ENCODE measurements at places on chromosomes 1 and 21.

- no peak for DNase-seq
Measured at GRCh38 chr1:55334797-55335196, 119.6 kb upstream of the USP24 start.

DNA sequence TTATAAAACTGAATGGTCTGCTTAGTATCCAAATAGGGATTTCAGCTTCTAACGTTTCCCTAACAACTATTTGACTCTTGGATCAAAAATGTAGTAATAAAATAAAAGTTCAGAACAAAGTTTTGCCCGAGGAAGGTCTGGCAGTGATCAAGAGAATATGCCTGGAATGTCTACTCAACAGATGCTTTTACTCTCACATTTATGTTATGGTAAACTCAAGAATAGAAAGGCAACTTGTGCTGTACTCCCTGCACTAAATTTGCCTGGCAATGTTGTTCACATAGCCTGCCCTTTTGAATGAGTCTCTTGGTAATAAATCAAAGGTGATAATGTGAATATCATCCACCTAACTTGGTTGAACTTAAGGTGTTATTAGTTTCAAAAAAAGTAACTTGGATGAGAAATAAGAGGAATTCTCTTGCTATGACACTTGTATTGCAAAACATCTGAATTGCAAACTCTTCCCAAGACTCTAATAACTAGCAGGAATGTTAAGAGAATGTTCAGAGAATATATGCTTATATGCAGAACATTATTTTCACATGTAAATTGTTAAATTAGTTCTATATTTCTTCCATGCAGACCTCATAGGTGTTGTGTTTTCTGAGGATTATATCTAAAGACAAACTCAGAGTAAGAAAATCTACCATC lies 215.8 kb downstream of the COL24A1 start:
- no peak for DNase-seq

- peak; percentile 80 for DNase-seq
Measured at GRCh38 chr1:22709891-22710700, 543 bp upstream of the EPHB2 start.

DNA sequence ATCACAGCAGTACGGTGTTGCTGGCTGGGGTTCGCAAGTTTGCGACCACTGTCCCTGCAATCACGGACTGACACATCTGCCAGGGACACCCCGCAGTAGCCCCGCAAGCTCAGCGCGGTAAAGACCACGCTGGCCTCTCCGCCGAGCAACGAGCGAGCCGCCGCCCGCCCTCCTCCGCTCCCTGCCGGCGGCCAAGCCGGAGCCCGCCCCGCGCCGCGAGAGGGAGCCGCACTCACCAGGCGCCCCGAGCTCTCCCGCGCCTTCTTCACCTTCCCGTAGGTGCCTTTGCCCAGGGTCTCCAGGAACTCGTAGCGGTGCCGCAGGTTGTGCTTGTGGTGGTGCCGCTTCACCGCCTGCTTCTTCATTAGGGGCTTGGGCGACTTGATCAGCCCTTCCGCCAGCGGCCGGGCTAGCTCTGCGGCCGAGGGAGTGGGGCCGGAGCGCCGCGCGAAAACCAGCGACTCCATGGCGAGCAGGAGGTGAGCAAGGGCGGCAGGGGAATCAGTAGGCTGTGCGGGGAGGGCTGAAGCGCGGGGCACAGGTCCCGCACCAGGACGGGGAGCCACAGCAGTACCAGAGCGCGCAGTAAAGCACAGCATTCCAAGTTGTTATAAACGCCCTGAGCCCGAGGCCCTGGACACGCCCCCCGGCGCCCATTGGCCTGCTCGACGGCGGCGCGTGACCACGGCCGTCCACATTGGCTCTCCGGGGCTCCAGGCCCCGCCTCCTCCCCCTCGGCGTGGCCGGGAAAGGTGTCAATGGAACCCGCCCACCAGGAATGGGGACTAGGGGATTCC lies at the start of gene NUAK2:
TSS of gene NUAK2 (minus strand) at position 584 of the 797 bp plus-strand sequence. CDS start at position 467, 117 bp downstream.
- peak; percentile 89 for DNase-seq

GRCh38 chr1:224703702-224704101 lies 87.6 kb downstream of the CNIH3 start:
- DNase-seq: no peak

DNA sequence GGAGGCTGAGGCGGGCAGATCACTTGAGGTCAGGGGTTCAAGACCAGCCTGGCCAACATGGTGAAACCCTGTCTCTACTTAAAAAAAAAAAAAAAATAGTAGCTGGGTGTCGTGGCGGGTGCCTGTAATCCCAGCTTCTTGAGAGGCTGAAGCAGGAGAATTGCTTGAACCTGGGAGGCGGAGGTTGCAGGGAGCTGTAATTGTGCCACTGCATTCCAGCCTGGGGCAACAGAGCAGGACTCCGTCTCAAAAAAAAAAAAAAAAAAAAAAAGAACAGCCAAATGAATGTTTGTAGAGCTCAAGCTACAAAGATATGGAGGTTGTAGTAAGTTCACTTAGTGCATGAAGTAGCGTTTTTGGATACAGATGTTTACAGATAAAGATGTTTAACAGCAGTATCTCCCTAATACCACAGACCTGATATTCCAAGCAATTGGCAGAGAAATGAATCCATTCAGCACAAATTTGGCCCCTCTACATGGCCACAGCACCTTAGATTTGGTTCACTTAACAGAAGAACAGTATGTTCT lies 49.5 kb upstream of the IPO9 start:
- DNase-seq: no peak

DNA sequence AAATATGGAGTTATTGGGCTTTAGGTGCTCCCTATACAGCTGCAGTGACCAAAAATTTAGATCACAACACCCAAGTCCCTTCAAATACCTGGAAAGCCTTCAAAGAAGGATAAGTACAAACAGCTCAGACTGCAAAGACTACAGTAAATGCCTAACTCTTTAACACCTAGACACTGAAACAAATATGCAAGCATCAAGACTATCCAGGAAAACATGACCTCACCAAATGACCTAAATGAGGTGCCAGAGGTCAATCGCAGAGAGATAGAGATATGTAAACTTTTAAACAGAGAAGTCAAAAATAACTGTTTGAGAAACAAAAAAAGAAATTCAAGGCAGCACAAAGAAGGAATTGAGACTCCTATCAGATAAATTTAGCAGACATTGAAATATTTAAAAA lies 753.8 kb upstream of the B3GALT2 start:
- no peak for DNase-seq

DNA sequence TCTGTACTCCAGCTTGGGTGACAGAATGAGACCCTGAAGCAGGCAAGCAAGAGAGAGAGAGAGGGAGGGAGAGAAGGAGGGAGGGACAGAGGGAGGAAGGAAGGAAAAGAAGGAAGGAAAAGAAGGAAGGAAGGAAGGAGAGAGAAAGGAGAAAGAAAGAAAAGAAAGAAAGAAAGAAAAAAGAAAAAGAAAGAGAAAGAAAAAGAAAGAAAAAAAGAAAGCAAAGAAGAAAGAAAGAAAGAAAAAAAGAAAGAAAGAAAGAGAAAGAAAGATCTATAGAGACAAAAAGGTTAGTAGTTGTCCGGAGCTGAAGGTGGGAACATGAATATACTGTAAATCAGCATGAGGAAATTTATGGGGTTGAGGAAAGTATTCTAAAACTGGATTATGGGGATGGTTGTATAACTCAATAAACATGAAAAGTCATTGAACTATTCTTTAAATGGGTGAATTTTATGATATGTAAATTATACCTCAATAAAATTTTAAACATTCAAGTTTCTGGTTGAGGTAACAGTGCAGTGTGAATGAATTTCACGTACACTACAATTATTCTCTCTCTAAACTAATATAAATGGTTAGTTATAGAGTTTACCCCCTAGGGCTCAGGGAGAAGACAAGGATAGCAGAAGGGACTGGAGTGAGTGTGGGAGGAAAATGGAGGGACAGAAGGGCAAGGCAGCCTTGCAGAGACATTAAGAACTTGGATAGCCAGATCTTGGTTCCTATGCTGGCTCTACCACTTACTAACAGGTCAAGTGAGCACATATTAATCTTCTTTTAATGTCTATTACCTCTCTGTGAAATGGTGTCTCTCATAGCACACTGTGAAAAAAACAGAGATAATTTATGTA lies 24.8 kb upstream of the SERTAD4 start:
- DNase-seq: no peak

GRCh38 chr1:156892190-156893047 lies 1.1 kb upstream of the PEAR1 start:
- peak; percentile 95 for DNase-seq

DNA sequence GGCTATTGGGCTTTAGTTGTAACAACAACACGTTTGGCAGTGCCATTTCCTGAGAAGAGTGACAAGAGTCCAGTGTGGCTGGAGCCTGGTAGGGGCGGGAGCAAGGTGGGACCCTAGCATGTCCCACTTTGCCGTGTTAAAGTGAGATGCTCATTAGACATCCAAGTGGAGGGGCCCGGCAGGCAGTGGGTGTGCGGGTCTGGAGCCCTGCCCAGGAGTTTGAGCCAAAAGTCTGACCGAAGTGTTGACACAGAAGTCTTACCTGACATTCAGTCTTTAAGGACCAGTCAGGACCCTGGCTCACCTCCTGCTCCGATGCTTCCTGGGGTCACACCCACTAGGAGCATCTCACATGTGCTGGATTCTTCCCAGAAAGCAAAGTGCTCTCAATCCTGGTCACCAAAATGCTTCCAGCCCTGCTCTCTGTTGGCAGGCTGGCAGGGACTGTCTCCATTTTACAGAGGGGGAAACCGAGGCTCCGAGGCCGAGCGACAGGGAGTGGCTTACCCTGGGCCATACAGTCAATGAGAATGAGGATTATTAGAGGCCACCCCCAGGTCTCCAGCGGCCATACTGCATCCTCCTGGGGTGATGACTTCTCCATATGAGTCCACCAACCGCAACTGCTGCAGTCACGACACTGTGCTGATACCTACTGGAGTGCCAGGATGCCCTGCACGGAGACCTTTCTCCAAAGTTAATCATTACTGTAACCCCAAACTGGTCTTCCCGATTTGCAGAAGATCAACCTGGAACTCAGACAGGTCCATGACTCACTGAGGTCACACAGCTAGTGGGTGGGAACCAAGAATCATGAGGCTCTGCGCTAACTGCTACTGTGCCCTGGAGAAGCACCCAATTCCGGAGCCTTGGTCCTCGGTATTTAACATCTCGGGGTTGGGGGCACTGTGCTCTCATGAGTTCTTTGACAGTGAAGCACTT lies 112.7 kb downstream of the PRDM2 start:
- no peak for DNase-seq

DNA sequence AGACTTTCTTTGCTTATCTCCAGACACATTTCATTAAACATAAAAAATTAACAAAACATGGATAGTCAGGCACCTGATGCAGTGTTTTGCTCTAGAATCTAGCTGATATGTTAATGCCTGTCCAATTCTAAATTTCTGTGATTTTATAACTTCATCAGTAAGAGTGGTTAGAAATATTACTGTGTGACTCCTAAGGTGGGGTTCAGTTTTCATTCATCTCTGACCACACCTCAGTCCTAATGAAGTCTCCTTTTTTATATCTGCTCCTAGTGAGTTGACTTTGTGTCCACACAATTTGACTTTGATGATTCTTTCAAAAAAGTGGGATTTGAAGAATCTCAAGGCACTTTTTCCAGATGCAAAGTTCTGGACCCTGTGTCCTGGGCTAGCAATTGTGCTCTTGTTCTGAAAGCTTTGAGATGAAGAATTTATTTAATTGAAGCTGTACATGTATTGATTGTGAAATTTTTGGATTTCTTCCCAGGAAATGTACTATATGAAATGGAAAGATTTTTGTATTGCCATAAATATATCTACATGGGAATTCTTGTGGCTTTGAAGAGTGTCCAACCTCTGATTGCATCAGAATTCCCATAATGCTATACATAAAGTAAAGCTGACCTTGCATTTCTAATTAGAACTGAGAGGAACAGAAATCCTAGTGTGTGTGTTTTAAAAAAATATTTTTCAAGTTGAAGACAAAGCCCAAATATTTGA lies 111.2 kb downstream of the GIPC2 start:
- DNase-seq: no peak

GRCh38 chr1:12163210-12163609 lies 3.6 kb upstream of the TNFRSF1B start:
- DNase-seq: no peak

DNA sequence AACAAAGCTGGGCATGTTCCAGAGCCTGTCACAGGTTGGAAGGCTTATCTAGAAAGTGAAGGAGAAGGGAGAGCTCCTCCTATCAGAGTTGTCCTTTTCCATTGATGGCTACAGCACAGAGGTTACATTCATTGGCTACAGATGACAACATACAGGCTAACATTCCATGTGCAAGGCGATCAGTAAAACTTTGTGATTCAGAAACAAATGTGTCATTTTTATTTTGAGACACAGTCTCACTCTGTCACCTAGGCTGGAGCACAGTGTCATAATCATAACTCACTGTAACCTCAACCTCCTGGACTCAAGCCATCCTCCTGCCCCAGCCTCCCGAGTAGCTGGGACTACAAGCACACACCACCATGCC lies 32.6 kb downstream of the TRIM67 start:
- no peak for DNase-seq

GRCh38 chr1:207867136-207868109 lies 43.5 kb downstream of the CD34 start:
- DNase-seq: no peak

GRCh38 chr1:40396420-40396819 lies 22.9 kb downstream of the SMAP2 start:
- DNase-seq: no peak

DNA sequence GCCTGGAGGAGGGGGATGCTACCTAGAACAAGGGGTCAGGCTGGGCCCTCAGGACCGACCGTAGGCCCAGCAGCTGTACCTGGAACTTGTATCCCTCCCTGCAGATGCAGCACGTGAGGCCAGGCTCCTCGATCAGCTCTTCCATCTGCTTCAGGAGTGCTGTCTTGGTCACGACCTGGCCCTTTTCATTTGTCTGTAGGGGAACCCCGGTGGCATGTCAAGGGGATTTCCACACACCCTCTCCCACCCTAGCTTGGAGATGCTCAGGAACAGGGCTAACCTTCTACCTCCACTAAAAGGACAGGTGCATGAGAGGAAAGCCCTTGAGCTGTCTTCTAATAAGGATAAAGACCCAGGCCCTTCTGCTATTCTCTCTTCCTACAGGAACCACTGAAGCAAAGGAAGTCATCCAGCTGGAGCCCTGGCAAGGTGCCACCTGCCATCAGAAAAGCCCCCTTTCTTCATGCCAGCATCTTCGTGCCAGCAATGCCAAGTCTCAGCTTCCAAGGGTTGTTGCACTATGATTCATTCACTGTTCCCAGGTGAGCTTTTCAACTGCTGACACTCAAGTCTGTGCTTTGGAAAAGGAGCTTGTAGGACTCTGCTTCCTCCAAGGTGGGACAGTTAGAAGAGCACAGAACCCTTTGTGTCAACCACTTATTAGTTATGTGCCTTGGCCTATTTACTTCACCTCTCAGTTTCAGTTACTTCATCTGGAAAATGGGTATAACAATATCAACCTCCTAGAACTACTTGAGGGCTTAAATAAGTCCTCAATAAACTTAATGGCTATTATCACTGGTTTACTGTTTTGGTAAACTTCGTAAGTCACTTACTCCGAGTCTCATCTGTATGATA lies 122.1 kb downstream of the UBR4 start:
- no peak for DNase-seq

GRCh38 chr1:219220945-219221344 lies 47.3 kb downstream of the LYPLAL1 start:
- DNase-seq: no peak

DNA sequence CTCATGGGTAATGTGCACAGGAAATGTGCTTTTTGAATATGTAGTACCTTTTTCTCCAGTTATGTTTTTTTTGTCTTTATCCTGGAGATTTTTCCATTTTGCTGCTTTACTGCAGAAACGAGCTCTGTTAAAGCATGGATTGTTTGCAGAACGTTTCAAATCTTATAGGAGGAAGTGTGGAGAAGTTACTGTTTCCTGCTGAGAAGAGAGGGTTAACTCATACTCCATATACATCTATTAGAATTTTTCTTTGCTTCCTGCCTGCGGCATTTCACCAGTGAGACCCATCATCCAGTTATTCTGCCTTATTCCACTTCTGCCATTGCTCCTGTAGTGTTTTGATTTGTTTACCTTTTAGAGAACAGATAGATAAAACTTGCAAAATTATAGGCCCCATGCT lies 2.0 kb downstream of the RPRD2 start:
- no peak for DNase-seq
